Progenitor cell of endocrine pancreas (in vitro differentiated cells): ENCODE measurements at places on chromosomes 2 and 18.

- no peak overlapping the region for H3K4me3 ChIP-seq
- peaks cover 14% of the 10 kb centered on the region for H3K4me1 ChIP-seq
- peaks cover 2% of the 10 kb centered on the region for H3K27me3 ChIP-seq
- H3K27ac ChIP-seq, result no peak overlapping the region
- DNase-seq, result no peak
Measured at GRCh38 chr2:173568054-173568453, 213.4 kb downstream of the CDCA7 start.

- peaks cover 7% of the 10 kb centered on the region for H3K4me1 ChIP-seq
- peaks cover 32% of the 10 kb centered on the region for H3K27me3 ChIP-seq
- DNase-seq, result no peak
- no peak overlapping the region for H3K27ac ChIP-seq
Measured at GRCh38 chr18:78126106-78126505, 853.5 kb upstream of the SALL3 start.

- H3K27ac ChIP-seq, result no peak overlapping the region
- DNase-seq, result no peak
- H3K4me1 ChIP-seq, result peaks cover 8% of the 10 kb centered on the region
- no peak overlapping the region for H3K4me3 ChIP-seq
Measured at GRCh38 chr2:143284087-143284675, 155.0 kb downstream of the ARHGAP15 start.

- no peak overlapping the region for H3K27ac ChIP-seq
- DNase-seq, result no peak
- H3K27me3 ChIP-seq, result peaks cover 6% of the 10 kb centered on the region
- H3K36me3 ChIP-seq, result no peaks in the 10 kb centered on the region
- no peaks in the 10 kb centered on the region for H3K4me1 ChIP-seq
- H3K4me3 ChIP-seq, result no peak overlapping the region
Measured at GRCh38 chr2:207416111-207416510, 113.7 kb upstream of the CREB1 start.

- DNase-seq, result no peak
- H3K27me3 ChIP-seq, result no peaks in the 10 kb centered on the region
- H3K4me3 ChIP-seq, result no peak overlapping the region
- no peaks in the 10 kb centered on the region for H3K4me1 ChIP-seq
- no peak overlapping the region for H3K27ac ChIP-seq
Measured at GRCh38 chr2:170737821-170738220, 22.7 kb downstream of the SP5 start.

DNA sequence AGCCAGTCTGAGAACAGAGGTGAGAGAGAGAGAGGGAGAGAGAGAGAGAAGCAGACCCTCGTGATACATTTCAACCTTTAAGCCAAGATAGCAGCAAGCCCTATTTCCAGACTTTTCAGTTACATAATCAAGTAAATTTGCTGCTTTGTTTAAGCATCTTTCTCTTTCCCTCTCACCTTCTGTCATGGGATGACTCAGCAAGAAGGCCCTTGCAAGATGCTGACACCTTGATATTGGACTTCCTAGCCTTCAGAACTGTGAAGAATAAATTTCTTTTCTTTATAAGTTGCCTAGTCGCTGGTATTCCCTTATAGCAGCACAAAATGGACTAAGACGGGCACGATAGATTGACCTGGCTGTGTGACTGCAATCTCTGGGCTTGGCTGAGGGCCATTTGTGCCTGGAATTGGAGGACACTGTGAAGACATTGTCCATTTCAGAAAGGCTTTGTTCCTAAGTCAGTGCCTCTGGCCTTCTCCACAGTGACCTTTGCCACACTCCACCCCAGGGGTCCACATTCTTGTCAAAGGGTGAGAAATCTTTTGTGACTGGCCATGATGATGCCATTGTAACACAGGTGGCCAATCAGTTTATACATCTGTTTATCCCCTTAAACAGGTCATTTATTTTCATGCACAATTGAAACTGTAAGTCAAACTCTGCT is 51.3 kb upstream of the ITSN2 start:
- peaks cover 2% of the 10 kb centered on the region for H3K4me1 ChIP-seq
- peaks cover 5% of the 10 kb centered on the region for H3K27me3 ChIP-seq
- no peak overlapping the region for H3K27ac ChIP-seq
- H3K36me3 ChIP-seq, result no peaks in the 10 kb centered on the region
- DNase-seq, result no peak

DNA sequence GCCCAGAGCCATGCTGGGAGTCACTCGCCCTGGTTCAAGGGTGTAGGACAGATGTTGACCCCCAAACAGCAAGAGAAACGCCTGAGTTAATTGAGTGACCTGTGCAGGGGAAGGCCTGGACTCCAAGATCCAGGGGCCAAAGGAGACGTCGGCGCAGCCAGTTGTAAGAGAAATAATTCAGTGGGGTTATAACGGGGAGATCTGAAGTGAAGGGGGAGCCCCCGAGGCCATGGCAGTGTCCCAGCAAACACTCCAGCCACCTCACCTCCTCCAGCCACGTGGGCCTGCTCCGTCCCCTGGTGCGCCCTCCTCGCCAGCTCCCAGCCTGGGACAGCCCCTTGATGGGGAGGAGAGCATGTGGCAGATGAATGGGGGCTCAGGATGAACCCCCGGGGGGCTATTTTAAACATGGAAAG is 130.7 kb upstream of the GPC1 start:
- H3K36me3 ChIP-seq, result no peaks in the 10 kb centered on the region
- no peak overlapping the region for H3K27ac ChIP-seq
- peaks cover 4% of the 10 kb centered on the region for H3K27me3 ChIP-seq
- DNase-seq, result peak; percentile 4
- peaks cover 4% of the 10 kb centered on the region for H3K4me1 ChIP-seq
- no peak overlapping the region for H3K4me3 ChIP-seq

DNA sequence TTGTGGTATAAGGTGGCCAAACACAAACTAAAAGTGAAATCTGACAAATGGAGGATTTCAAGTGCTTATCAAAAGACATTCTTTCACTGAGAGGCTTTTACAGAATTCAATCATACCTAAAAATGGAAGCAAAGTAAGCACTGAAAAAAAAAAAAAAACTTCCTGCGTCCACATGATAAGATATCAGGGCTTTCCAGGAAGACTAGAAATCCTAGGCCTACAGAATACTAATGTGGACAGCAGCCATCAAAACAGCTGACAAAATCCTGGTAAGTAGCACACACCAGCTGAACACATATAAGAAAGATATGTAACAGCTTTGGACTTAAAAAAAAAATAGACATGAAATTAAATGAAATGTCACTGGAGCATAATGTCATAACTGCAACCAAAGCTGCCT is 178.2 kb downstream of the SUCLG1 start:
- no peak overlapping the region for H3K27ac ChIP-seq
- H3K4me1 ChIP-seq, result peaks cover 1% of the 10 kb centered on the region
- H3K4me3 ChIP-seq, result no peak overlapping the region
- DNase-seq, result no peak

DNA sequence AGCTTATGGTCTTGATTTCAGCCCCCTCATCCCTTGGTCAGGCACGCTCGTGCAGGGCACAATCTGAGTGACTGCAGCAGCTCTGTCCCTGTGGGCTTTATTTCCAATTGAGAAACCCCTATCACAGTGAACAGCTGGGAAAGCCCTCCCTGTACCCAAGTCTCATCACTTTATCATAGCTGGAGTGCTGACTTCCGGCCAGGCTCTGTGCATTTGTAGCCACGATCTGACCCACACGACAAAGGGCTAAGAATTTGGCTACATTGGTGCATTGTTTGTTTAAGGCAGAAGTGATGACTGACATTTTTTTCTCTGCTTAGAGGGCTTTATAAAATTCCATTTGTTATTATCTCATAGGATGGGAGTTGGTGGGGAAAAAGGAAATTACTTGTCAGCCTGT is 184.4 kb downstream of the KCNS3 start:
- no peaks in the 10 kb centered on the region for H3K36me3 ChIP-seq
- no peak for DNase-seq
- H3K27ac ChIP-seq, result no peak overlapping the region
- peaks cover 7% of the 10 kb centered on the region for H3K27me3 ChIP-seq
- no peak overlapping the region for H3K4me3 ChIP-seq
- no peaks in the 10 kb centered on the region for H3K4me1 ChIP-seq

- no peak for DNase-seq
- no peaks in the 10 kb centered on the region for H3K36me3 ChIP-seq
- H3K4me1 ChIP-seq, result no peaks in the 10 kb centered on the region
- no peak overlapping the region for H3K4me3 ChIP-seq
Measured at GRCh38 chr2:40281021-40281940, 170.6 kb downstream of the SLC8A1 start.

DNA sequence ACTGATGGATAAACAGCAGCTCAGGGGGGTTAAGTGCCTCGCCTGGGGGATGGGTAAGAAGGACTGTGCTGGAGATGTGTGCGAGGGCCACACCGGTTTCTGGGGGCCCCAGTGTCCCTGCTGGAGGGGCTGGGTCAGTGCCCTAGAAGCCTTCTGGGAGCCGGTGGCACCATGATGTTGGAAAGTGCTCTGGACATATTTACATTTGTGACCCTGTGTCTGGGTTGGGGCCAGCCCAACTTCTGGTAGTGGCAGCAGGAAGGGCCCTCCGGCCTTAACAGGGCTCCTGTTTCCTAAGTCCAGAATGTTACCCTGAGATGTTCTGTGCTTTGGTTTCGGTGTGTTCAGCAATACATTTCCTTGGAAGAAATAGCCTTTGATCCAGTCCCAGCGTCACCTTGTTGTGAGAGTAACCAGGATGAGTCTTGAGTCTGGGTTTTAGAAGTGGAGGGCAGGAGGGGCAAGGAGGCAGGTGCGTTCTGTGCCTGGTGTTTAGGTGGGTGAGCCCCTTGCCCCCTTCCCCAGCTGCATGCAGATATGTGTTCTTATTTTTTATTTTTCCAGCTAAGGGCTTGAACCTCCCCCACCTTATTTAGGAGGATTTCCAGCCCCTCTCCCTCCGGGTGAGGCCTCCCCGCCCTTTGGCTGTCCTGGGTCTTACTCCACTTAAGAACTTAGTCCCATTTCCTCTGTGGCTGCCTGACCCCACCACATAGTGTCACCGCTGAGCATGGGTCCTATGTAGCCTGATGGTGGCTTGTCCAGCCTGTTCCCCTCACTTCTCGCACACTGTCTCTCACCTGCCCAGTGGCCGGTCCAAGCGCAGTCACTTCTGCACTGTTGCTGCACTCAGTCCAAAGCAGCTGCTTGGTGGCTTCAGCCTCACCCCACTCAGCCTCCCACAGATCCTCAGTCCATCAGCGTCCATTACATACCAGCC is 132.7 kb upstream of the HS6ST1 start:
- H3K27me3 ChIP-seq, result peaks cover 15% of the 10 kb centered on the region
- no peak overlapping the region for H3K27ac ChIP-seq
- H3K4me1 ChIP-seq, result peaks cover 3% of the 10 kb centered on the region
- peak; percentile 3 for DNase-seq
